ENCODE measurements at places on chromosomes 1 and 21.

DNA sequence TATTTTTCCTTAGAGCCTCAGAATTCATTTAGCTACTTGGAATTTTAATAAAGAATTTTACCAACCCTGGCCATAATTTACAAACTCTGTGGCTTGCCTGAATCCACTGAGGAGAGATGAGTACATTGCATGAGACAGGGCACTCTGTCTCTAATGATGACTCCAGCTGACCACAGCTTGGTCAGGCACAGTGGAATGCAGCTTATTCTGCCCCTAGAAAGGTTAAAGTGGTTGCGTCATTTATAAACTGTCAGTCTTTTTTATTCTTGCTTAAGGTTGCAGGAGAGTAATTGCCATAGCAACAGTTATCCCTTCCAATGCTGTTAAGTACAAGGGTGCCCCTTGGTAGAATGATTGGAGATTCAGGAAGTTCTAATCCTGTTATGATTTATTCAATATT is 28.3 kb downstream of the PDE4B start:
- no peak for DNase-seq

- no peak for DNase-seq
Observed at GRCh38 chr1:96296991-96297390, 424.6 kb upstream of the PTBP2 start.

GRCh38 chr21:46171585-46171984 is 12.7 kb downstream of the SPATC1L start:
- DNase-seq, result no peak

- no peak for DNase-seq
Observed at GRCh38 chr1:1088801-1089680, 14.9 kb upstream of the RNF223 start.

DNA sequence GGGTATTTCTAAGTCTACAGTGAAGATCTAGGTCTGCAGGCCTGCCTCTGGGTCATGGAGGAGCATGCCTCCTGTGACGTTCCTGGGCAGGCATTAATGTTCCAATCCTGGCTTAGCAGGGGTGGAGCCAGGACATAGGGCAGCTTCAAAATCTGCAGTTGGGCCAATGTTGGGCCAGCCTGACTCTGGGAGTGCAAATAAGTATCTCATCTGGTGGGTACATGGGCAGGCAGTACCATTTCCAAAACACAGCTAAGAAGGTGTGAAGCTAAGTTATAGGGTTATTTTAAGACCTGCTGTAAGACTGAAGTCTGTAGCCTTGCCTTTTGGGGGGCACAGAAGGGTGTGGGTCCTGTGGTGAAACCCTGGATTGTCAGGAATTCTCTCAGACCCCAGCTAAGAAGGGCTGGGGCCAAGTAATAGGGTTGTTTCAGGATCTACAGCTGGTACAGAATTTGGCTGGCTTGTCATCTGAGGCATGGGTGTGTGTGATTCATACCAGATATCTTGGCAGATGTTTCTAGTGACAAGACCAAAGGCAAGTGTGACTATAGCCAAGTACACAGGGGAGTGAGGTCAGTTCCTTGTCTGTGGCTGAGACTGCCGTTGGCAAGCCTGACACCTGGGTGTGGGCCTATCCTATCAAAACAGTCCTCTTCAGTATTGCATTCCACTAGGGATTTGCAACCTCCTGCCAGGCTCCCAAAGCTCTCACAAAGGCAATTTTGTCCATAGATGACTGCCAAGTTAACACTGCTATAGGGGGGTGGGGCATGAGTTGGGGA is 468.7 kb upstream of the B3GALT2 start:
- DNase-seq, result no peak

DNA sequence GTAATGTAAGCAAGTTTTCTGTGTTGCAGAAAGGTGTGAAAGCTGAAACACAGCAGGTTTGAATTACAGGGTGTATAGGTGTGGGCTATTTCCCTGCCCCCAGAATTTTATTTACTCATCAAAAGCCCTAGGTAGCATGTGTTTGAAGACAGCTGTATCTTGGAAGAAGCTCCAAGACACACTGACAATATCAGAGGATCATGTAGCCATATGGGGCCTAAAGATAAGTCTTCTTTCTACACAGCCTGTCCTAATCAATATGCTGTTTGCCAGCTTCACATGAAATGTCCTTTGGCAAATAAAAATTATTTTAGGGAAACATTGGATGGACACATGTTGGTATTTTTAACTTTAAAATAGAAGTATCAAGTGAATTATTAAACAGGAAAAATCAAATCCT is 17.5 kb upstream of the SUCO start:
- no peak for DNase-seq

DNA sequence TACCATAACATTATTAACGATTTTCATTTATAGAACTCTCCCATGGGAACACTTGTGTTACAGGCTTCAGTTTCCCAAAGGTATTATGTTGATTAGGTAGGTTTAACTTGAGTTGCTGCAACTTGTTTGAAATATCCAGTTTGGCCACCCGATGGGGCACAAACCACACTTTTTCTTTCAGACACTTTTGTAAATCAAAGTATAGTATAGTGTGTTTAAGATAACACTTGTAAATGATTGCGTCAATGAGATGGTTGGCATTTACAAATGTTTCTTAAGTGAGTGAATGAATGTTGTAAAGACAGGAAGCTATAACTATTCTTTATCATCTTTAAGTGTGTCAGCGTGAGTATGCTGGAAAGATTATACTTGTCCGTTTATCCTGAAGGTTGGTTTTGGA is 4.3 kb downstream of the XPR1 start:
- no peak for DNase-seq
